ENCODE measurements at places on chromosomes 1 and 21. TPM values are rescaled to one million over a fixed set of nuclear protein-coding genes. Genes with fewer than 3 reads are reported as not detected.

Gene FCER1G
- 3.6 TPM for total RNA-seq

Gene ATG4C
- total RNA-seq, result 5.6 TPM

Gene DPT
- total RNA-seq, result 15.4 TPM

Gene ASCL5
- total RNA-seq, result not detected

Gene TINAGL1
- total RNA-seq, result 103 TPM

Gene RBM34
- total RNA-seq, result 90.7 TPM

Gene OR10Z1
- total RNA-seq, result not detected

- DNase-seq, result no peak
These were observed 2.6 kb upstream of the C1orf174 start for GRCh38 chr1:3902571-3903091.

GRCh38 chr1:158126425-158126824 lies 54.3 kb upstream of the CD1D start:
- no peak for DNase-seq

GRCh38 chr21:33011462-33011861 lies 14.3 kb upstream of the OLIG2 start:
- DNase-seq, result no peak

DNA sequence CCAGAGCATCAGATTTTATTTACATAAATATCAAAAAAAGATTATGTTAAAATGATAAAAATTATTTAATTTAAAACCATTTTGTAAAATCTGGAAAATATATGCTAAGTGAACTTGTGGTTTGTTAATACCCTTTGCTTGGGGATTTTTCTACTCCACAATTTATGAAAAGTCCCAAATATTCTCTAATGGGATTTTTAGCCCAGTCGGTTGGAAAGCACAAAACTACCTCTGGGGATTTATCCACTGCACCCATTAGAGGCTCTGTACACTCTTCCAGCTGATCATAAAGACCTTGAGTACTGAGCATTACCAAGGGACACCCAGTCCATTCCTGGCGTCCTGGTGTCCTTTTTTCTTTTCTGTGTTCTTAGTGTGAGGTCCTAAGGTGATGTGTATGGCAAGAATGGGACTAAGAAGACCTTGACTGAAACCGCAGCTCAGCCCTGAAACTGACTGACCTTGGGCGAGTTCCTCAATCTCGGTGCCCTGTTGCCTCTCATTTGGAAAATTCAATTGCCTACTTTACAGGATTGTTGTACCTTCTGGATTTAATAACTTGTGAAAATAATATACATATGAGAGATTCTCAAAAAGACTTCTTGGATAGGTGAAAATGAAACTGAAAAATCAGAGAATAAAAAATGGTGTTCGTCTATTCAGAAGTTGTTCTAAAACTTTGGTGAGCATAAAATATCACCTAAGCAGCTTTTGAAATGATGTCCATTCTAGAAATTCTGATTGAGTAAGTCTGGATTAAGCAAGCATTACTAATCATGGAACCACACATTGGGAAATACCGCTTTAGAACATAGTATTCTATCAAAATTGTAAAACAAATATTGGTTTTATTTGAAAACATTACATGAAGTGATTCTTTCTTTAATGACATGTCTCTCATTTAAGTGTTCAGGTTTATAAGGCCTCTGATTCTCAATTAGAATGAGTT lies 21.5 kb upstream of the SAMSN1 start:
- DNase-seq, result no peak

- no peak for DNase-seq
These were observed 144.2 kb downstream of the DHRS3 start for GRCh38 chr1:12473596-12474362.

GRCh38 chr1:207893737-207894582 lies 17.0 kb downstream of the CD34 start:
- no peak for DNase-seq

DNA sequence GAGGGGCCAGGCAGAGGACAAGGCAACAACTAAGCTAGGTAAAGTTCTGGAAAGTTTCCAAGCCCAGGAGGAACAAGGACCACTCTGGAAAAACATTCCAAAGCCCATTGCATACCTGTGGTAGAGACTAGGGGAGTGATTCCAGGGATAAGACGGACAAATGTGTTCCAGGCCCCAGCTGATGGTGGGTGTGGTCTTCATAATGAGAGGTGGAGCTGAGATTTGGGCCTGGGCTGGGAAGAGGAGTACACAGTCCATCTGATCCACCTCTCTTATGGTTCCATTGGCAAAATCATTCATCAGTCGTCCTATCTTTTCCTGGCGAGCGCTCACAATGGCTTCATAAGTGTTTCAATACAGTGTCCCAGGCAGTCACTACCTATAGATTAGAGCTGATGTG lies 4.5 kb downstream of the KLHDC7A start:
- DNase-seq, result no peak

- peak; percentile 63 for DNase-seq
These were observed 26.7 kb downstream of the TSPAN2 start for GRCh38 chr1:115062542-115063004.

GRCh38 chr1:147826259-147826658 lies 65.9 kb upstream of the GJA5 start:
- DNase-seq, result no peak

DNA sequence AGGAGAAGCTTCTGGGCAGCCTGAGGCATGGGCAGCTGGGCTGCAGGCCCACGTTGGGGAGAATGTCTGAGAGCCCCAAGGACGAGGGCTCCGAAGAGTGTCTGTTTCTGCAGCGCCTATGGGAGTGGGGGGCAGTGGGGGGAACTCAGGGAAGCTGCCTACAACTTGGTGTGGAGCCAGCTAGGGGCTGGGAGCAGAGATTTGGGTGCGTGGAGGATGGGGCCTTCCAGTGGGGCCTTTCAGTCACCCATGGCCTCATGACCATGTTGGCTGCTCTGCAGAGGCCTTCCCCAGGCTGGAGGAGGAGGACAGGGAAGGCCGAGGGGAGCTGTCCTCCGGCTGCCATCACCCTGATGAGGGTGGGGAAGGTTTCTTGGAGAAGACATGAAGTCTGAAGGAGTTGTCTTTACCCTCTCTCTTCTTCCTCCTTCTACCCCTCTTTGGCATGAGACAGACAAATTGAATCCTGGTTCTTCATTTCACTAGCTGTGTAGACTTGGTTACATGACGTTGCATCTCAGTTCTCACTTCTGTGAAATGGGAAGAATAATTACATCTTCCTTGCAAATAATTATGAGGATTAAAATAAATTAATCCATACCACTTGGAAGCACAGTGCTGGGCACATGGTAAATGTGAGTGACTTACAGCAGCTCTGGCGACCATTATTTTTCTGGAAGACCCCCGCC lies 8.3 kb downstream of the PPFIA4 start:
- DNase-seq, result no peak

DNA sequence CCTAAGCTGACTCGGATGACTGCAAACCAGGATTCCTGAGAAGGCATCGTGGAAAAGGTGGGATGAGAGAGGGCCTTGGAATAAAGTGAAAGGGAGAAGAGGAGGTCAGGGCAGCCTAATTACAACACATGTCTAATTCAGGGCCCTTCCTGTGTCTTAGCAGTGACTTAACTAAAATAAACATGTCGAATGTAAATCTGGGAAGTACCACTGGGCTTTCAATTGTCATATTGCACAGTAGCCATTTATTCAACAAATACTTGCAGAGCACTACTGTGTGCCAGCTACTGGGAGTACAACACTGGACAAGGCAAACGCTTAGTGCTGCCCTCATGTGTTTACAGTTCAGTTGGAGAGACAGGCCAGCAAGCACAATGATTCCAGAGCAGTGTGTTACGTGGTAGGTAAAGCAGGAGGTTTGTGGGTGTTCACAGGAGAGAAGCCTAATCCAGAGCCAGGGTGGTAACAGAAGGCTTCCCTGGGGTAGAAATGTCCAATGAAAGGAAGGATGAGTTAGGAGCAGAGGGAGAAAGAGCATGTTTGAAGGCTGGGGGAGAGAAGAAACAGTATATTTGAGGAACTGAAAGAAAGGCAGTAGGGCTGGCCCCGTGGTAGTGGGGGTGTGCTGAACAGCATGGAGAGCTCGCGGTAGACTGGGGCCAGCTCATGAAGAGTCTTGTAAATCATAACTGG lies 38.0 kb upstream of the RASAL2 start:
- DNase-seq, result no peak

GRCh38 chr1:29052100-29052499 lies 71.6 kb downstream of the TMEM200B start:
- DNase-seq, result no peak
